ENCODE measurements at places on chromosomes 5 and 9. TPM values are rescaled to one million over a fixed set of nuclear protein-coding genes. Genes with fewer than 3 reads are reported as not detected.

DNA sequence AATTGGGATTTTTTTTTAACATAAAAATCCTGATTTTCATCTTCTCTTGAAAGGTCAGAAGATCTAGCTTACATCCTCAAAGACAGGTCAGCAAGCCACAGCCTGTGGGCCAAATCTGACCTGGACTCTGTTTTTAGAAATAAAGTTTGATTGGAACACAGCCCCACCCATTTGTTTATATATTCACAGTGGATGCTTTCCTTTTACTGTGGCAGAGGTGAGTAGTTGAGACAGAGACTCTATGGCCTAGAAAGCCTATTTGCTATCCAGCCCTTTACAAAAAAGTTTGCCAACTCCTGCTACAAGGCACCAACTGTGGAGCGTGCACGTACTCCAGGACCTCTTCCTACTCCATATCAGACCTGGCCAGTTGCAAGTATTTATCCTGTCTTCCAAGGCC is 13.4 kb upstream of the CCNJL start:
- no peak for DNase-seq

DNA sequence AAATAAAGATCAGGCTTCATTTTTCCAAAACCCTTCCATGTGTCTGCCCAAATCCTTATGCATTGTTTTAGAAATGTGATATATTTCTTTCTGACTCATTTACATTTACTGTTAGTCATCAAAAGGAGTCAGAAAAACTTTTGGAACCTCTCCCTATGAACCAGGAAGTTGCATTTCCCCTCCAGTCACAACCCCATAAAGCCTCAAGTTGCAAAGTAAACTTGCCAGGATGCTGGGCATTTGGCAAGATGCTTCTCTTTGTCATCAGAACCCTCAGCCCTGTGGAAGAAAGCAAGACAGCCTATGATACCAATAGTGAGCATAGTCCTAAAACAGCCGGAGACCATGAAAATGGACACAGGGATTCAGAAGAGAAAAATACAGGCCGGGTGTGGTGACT is 84.2 kb downstream of the MUSK start:
- DNase-seq: peak; percentile 99

DNA sequence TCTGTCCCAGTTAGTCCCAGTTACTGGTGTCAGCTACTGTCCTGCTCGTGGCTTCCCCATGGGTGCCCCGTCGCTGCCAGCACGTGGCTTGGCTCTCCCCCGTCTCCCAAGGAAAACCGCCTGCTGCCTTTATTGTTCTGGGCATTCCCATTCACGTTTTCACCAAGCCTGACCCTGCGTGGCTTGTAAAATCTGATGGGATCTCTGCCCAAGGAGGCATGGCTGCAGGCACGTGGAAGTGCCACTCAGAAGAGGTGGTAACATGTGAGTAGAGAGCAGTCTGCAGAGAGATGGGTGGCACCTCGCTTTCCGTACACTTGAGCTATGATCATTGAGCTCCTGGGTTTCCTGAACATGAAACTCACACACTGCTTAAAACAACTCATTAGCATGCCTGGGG is 429.2 kb upstream of the KLF4 start:
- no peak for DNase-seq

DNA sequence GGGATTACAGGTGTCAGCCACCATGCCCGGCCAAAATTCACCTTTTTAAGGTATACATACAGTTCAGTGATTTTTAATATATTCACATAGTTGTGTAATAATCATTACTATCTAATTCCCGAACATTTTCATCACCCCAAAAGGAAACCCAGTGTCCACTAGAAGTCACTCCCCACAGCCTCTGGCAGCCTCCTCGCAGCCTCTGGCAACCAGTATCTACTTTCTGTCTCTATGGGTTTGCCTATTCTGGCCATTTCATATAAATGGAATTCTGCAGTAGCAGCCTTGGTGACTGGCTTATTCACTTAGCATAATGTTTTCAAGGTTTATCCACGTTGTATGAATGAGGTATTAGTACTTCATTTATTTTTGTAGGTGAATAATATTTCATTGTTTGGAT is 59.0 kb downstream of the UBAP1 start:
- no peak for DNase-seq

GRCh38 chr5:111142932-111143331 is 50.8 kb downstream of the WDR36 start:
- peak; percentile 18 for DNase-seq

DNA sequence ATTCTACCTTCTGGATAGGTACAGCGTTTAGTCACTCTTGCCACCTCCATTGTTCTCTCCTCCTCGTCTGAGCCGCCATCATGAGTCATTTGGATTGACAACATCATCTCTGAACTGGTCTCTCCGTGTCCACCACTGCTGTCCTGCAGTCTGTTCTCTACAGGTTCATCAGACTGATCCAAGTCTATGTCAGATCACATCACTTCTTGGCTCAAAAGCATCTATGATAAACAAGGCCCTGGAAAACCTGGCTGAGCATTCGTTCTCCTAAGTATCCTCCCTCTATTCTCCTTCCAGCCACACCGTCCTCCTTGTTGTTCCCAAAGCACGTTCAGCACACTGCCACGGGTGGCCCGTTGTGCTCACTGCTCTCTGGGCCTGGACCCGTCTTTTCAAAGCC is 50.5 kb downstream of the CTNND2 start:
- DNase-seq: no peak

DNA sequence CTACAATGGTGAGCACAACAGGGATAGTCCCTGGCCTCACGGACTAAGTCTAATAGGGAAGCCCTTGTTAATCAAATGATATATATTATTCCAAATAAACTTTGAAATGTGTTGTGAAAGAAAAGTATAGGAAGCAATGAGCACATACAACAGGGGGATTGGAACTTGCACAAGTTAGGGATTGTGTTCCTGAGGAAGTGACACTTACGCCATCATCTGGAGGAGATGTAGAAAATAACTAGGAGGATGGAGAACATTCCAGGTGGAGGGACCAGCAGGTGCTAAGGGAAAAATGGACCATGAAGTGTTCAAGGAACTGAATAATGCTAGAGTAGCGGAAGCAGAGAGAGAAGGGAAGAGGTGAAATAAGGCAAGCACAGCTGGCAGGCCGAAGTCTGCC is 18.8 kb upstream of the RPS23 start:
- no peak for DNase-seq

DNA sequence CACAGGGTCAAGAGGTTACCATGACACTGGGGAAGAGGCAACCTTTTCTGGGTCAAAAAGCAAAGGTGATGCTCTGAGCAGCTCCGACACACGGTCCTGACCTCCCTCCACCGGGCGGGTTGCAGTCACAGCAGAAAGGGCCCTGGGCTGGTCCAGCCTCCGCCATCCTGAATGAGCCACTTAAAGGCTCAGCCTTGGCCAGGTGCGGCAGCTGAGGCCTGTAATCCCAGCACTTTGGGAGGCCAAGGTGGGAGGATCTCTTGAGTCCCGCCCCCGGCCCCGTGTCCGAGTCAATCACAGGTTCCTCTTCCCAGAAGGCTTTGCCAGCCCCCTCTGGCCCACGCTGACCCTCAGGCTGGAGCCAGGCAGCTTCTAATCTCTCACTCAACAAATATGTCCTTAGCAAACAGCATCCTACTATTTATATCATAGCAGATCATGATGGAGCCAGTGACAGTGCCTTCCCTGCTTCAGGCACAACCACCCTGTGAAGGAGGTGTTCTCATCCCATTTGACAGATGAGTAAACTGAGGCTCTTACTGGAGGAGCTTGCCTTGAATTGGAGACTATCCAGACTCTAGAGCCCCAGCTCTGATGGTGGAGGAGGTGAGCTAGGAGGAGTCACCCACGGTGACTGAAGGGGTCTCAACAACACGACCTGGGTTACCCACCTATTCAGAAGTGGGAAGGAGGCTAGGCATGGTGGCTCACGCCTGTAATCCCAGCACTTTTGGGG is 79.1 kb downstream of the LRSAM1 start:
- DNase-seq: no peak

- peak; percentile 26 for DNase-seq
Measured at GRCh38 chr5:40041452-40041851, 616.7 kb upstream of the DAB2 start.

GRCh38 chr5:14715481-14715880 is 51.0 kb downstream of the OTULIN start:
- no peak for DNase-seq

DNA sequence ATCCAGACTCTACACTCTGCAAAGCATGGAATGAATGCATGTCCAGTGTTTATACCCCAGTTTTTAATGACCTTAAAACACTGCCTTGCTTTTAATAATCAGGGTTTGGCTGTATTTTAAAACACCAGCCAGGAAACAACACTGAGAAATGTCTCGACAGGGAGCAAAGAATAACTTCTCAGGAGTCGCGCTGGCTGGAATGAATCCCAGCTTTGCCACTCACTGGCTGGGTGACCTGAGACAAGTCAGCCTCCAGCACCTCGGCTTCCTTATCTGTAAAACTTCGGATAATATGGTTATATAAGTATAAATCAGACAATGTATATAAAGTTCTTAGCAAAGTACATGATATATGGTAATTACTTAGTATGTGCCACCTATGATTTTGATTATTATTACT is 505.0 kb downstream of the SPOCK1 start:
- no peak for DNase-seq

GRCh38 chr5:36640949-36641348 is 34.5 kb downstream of the SLC1A3 start:
- no peak for DNase-seq

- no peak for DNase-seq
Measured at GRCh38 chr5:135894276-135894675, 1.4 kb downstream of the IL9 start.

DNA sequence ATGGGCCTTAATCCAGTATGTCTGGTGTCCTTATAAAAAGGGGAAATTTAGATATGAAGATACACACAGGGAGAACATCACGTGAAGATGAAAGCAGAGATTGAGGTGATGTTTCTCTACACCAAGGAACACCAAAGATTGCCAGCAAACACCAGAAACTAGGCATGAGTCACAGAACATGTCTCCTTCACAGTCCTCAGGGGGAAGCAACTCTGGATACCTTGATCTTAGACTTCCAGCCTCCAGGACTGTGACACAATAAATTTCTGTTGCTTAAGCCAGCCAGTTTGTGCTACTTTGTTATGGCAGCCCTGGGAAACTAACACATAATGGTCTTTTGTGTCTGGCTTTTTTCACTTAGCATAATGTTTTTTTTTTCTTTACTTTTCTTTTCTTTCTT is 41.2 kb upstream of the STRBP start:
- DNase-seq: peak; percentile 30

- DNase-seq: no peak
Measured at GRCh38 chr9:14198047-14198840, 115.7 kb downstream of the NFIB start.

- peak; percentile 25 for DNase-seq
Measured at GRCh38 chr9:87065981-87066380, 118.7 kb upstream of the GAS1 start.

PCDHGC3 gene
- total RNA-seq: 88.4 TPM

CNOT8 gene
- 49.8 TPM for total RNA-seq

FOXD4L3 gene
- not detected for total RNA-seq

LAMC3 gene
- total RNA-seq: not detected

TBC1D13 gene
- total RNA-seq: 58.7 TPM

SRD5A1 gene
- total RNA-seq: 53.5 TPM

ANKDD1B gene
- not detected for total RNA-seq

Measured in M059J (cell line).